ENCODE measurements at places on chromosomes 13 and 19. TPM values are rescaled to one million over a fixed set of nuclear protein-coding genes. Genes with fewer than 3 reads are reported as not detected.

GRCh38 chr13:49789968-49790367 lies 2.5 kb downstream of the KPNA3 start:
- no peak for DNase-seq

The ZNF439 gene
- total RNA-seq, result 21.8 TPM

The CCDC122 gene
- 1.0 TPM for total RNA-seq

DNA sequence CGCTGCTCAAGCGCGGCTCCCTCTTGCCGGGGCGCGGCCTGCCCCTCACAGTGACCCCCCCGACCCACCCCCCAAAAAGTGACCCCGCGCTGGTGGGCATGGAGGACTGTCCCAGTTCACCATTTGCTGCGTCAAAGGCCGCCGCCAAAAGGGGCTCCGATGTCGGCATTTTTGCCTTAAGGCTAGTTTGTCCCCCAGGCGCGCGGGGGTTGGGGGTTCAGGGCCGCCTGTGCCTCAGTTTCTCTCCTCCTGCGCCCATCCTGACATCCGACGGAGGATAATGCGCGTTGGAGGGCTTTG lies 17.1 kb downstream of the NFIX start:
- no peak for DNase-seq

The FFAR3 gene
- total RNA-seq, result not detected

DNA sequence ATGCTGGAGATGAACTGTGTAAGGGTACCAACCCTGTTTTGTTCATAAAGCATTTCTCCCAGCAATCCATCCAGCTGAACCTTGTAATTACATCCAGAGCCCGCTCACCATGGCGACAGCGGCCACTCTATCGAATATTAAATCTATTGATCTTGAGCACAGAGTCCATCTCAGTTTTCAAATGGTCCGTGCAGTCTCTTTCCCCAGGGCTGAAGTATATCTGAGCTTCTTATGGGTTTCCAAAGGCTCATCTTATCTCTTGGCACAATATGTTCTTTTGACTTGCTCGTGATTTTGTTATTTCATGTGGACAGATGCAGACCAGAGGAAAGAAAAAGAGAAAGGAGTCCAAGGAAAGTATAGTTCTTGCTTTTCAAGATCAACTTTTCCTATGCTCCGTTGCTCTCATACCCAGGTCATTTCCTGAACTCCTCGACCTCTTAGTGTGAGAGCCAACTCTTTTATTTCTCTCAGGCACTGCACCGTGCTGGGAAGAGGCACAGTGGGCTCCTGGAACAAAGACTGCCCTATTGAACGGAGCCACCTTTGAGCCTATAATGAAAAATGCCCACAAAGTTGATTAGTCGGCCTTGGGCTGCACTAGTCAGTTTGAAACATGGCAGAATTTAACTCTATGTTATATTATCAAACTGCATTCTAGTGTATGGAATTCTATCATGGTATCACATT lies 66.7 kb downstream of the RFC3 start:
- no peak for DNase-seq

- no peak for DNase-seq
Measured at GRCh38 chr13:91295712-91296410, 51.6 kb upstream of the MIR17HG start.

The PLIN4 gene
- total RNA-seq, result 156 TPM

The OR7C1 gene
- total RNA-seq, result 2.4 TPM

The PPAN gene
- 45.3 TPM for total RNA-seq

The PSG1 gene
- total RNA-seq, result not detected

DNA sequence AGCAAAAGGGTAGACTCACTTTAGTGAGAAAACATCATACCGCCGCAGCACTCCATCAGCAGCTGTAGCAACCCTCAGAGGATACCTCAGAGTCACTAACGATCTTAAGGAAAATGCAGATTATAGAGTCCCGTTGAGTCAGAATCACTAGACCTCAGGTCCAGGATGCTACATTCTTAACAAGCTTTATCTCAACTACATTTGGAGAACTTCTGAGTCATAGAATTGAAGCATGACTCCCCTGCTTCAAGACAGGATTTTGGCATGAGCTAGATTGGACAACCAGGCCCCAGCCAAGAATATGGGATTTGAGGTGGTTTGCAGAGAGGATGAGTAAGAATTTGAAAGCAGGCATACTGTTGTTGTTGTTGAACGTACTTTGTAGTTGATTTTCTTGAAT lies 118.9 kb upstream of the UBL3 start:
- DNase-seq, result no peak

GRCh38 chr13:73059460-73060250 lies 850 bp downstream of the KLF5 start:
- DNase-seq, result no peak

GRCh38 chr19:34350161-34350561 lies 14.8 kb upstream of the GPI start:
- DNase-seq, result no peak

- DNase-seq, result no peak
Measured at GRCh38 chr19:38304866-38305429, 897 bp downstream of the C19orf33 start.

DNA sequence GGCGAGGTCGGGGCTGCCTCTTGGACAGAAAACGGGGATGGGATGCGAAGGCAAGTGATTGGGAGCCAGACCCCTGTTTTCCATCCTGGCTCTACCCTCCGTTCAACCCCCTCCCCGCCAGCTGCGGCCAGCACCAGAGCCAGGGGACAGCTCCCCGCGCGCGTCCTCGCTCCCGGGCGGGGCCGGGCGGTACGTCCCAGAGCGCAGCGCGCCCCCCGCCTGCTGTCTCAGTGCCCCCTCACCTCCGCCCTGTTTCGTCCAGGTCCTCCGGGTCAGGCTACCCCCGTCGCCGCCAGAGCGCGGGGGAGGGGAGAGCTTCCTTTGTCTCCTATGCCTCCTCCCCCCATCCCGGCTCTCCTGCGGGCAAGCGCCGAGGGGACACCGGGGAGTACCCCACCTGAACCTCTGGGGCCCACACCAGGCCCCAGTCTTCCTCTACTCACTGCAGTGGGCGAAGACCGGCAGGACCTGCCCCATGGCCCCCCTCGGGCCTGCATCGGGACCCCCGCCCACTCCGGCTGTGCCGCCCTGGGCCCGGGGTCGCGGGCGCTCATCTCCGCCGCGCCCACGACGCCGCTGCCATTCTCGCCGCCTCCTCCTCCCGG lies 396 bp downstream of the RTN2 start:
- no peak for DNase-seq

DNA sequence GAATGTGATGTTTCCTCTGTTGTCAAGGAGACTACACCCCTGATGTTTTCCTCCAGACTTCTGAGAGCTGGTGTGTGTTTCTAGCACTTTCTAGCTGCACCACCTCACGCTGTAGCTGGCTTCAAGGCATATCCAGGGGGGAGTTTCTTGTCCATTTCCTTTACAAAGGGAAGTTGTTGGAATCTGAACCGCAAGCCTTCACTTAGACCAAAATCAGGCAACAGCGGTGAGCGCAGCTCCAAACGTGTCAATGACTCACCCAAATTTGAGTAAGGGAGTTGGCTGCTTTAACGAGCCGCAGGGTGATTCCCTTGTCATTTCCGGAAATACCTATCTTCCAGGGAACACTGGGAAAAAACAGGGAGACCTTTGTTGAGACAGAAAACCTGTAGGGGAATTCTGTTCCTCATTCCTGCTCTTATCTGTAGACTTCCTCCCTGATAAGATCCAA lies 2.5 kb downstream of the LDLR start:
- peak; percentile 30 for DNase-seq

DNA sequence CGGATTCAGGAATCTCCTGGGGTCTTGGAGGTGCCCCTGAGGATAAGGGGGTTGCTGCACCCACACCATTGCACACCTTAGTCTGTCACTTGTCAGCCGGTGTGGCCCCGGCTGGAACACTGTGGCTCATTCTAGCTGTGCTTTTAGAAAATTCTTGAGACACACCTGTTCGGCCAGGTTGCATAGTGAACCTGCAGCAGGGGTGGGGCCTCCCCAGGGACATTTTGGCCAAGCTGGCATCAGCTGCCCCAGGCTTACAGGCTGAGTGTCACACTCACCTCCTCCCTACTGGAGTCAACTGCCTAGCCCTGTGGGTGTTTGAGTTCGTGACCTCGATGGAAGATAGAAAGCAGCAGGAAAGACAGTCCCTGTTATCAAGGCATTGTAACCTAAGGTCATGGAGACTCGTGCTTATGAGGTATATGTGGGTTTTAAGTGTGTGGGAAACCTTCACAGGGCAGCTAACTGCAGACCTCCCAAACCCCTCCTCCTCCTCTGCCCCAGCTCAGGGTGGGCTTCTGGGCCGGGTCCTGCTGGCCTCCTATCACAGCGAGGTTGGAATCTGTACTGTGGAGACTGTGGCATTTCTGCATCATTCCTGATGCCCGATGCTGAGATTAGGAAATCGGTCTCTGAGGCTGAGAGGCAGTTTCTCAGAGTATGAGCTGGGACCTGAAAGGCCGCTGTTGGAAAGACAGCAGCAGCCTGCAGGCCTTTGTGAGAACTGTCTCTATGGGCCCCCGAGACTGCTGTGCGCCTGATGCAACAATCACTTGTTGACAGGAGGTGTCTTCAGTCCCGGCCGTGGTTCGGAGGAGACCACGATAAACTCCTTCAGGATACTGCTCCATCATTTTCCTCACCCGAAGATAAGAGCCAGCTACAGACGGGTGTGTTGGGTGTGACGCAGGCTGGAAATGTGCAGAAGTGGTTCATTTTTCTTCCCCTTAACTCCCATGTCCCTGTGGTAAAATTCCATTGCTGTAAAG lies 72.2 kb downstream of the ATP11A start:
- no peak for DNase-seq

DNA sequence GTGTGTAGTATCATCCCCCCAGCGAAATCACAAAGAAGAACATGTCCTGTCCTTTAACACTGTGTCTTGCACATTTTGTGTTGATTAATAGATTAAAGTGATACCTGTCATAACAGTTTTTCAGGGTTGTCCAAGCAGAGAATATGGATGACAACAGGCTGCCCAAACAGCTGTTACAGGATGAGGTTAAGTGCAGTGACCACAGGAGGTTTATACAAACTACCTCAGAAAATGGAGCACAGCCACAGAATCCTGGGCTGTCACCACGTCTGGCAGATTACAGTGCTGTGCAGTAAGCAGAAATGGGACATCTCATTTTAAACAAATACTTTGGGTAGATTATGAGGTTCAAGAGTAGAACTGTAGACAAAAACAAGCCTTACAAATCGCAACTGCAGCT lies 575.6 kb downstream of the DCT start:
- no peak for DNase-seq

DNA sequence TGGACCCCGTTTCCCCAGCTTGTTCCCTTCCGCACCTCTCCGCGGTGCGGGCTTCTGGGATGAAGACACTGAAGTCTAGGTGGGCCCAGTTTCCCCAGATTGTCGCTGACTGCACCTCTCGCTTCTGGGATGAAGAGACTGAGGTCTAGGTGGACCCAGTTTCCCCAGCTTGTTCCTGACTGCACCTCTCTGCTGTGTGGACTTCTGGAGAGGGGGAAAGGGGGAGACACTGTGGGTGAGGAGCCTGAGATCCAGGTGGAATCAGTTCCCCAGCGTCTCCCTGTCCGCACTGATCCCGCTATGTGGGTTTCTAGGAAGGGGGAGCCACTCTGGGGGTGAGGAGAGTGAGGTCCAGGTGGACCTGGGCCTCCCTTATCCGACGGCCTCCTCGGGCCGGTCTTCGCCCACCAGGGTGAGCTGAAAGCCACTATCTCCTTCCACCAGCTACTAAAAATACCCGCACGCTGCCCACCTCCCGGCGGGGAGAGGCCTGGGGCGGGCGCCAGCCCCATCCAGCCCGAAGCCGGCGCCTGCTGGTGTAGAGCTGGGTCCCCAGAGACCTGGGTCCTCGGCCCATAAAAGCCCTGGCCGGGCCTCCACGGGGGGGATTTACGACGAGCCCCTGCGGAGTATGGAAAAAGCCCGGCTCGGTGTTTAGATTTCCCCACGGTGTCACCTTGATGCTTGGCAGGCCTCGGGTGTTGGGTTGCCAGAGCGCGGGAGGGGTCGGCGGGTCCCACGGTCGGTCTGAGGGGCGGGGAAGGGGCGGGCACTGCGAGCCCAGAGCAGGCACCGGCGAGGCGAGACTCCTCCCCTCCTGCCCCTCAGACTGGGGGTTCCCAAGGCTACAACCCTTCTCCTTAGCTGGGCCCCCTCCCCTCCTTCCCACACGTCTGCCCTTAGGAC lies 10.6 kb downstream of the FUT6 start:
- no peak for DNase-seq

DNA sequence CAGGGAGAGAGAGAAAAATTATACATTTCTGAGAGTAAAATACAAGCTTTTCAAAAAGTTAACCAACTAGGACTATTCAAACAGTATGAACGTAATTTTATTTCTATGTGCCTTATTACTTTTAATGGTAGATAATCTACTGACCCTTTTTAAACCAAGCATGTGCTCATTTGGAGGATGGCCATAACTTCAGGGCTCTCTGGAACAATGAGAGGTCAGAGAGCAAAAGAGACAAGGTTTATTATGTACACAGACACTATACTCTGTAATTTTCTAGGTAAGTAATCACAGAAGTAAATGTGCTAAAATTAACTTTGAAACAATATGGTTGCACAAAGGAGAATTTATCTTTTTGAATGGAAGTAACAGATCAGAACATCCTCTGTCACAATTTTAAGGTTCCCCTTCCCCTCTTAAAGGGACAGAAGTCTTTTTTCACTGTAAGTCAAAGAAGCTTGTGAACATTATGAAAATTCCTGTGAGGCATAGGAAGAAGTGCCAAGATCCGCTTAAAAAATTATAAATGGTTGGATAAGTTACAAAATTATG lies 1.0 kb downstream of the POSTN start:
- no peak for DNase-seq

The BST2 gene
- 77.4 TPM for total RNA-seq

- no peak for DNase-seq
Measured at GRCh38 chr13:80306337-80306972, 34.5 kb downstream of the SPRY2 start.

DNA sequence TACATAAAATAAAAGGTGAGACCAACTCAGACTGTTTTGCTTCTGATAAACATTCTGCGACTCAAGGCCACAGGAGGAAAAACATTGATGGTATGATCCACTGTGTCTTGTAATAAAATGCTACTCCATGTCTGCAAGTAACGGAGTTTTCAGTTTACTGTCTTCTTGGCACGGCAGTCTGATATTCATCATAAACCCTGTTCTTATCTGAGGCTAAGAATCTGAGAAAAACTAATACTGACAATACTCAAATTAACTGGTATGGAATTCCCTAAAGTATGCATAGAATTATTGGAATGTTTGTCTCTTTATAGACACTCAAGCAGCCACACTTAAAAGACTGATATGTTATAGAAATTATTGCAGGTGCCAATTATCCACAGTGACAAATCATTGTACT lies 125.5 kb downstream of the TBC1D4 start:
- no peak for DNase-seq

GRCh38 chr19:46974181-46974580 lies 45.5 kb upstream of the NPAS1 start:
- no peak for DNase-seq

The OVOL3 gene
- not detected for total RNA-seq

DNA sequence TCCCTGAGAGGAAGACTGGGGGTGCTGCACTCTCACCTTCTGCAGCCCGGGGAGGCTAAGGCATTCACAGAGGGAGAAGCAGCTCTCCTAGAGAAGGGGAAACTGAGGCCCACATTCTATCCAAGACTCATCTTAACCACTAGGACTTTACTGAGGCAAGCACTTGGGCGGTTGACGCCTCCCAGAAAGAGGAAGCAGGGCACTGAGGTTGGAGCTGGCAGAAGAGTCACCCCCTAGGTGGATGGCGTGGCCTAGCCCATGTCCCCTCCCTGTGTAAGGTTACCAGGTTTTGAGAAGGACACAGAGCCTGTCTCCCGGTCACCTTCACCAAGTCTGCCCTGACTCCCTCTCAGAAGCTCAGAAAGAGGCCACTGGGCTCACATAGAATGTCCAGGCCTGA lies 2.7 kb downstream of the S1PR2 start:
- no peak for DNase-seq

- no peak for DNase-seq
Measured at GRCh38 chr19:52191951-52192350, 2.1 kb downstream of the PPP2R1A start.

GRCh38 chr19:34269968-34270621 lies 15.7 kb downstream of the GARRE1 start:
- DNase-seq, result peak; percentile 27
